ENCODE measurements at places on chromosomes 6 and 20. TPM values are rescaled to one million over a fixed set of nuclear protein-coding genes. Genes with fewer than 3 reads are reported as not detected.

The SIRPB1 gene
- total RNA-seq, result 1.2 TPM

The PPP1R16B gene
- 156 TPM for total RNA-seq

The MAP7 gene
- 1.1 TPM for total RNA-seq

The ZC2HC1B gene
- total RNA-seq, result not detected

The C2 gene
- 0.59 TPM for total RNA-seq

The MICB gene
- total RNA-seq, result 22.1 TPM

The BFSP1 gene
- 0.38 TPM for total RNA-seq

The GHRH gene
- not detected for total RNA-seq

The VSTM2L gene
- total RNA-seq, result not detected

The KCTD20 gene
- 52.7 TPM for total RNA-seq

The TBXT gene
- total RNA-seq, result not detected

The SAPCD1 gene
- 8.6 TPM for total RNA-seq

The SLC17A3 gene
- total RNA-seq, result not detected

The ARHGAP18 gene
- 7.5 TPM for total RNA-seq

The DYNLRB1 gene
- total RNA-seq, result 86.6 TPM

The APCDD1L gene
- total RNA-seq, result not detected

The ULBP1 gene
- total RNA-seq, result 1.1 TPM

The CDSN gene
- total RNA-seq, result not detected

The DEF6 gene
- total RNA-seq, result 67.9 TPM

The C6orf15 gene
- not detected for total RNA-seq

The ASIP gene
- total RNA-seq, result not detected

The LST1 gene
- total RNA-seq, result 19.2 TPM

The PTCHD4 gene
- total RNA-seq, result not detected

The CLPSL2 gene
- not detected for total RNA-seq
